ENCODE measurements at places on chromosomes 12 and 14. TPM values are rescaled to one million over a fixed set of nuclear protein-coding genes. Genes with fewer than 3 reads are reported as not detected.

Gene PRKCH
- polyA plus RNA-seq: 29.5 TPM

Gene PLEKHG7
- 0.69 TPM for polyA plus RNA-seq

Gene REC8
- 42.0 TPM for polyA plus RNA-seq

Gene KRT7
- polyA plus RNA-seq: 14.6 TPM

Gene ABCB9
- 10.1 TPM for polyA plus RNA-seq

Gene RERGL
- polyA plus RNA-seq: 0.25 TPM

Gene PRPH
- 1.2 TPM for polyA plus RNA-seq

Gene EXOC5
- 50.1 TPM for polyA plus RNA-seq

Gene DUSP16
- polyA plus RNA-seq: 28.8 TPM

Gene WNT1
- not detected for polyA plus RNA-seq
